IPS DF 6.9 (cell line): ENCODE measurements at places on chromosomes 4 and X.

GRCh38 chrX:150605603-150606002 is 37.2 kb downstream of the MTM1 start:
- H3K4me1 ChIP-seq = no peaks in the 10 kb centered on the region
- no peak overlapping the region for H3K27ac ChIP-seq
- H3K27me3 ChIP-seq = no peaks in the 10 kb centered on the region
- no peak overlapping the region for H3K4me3 ChIP-seq

DNA sequence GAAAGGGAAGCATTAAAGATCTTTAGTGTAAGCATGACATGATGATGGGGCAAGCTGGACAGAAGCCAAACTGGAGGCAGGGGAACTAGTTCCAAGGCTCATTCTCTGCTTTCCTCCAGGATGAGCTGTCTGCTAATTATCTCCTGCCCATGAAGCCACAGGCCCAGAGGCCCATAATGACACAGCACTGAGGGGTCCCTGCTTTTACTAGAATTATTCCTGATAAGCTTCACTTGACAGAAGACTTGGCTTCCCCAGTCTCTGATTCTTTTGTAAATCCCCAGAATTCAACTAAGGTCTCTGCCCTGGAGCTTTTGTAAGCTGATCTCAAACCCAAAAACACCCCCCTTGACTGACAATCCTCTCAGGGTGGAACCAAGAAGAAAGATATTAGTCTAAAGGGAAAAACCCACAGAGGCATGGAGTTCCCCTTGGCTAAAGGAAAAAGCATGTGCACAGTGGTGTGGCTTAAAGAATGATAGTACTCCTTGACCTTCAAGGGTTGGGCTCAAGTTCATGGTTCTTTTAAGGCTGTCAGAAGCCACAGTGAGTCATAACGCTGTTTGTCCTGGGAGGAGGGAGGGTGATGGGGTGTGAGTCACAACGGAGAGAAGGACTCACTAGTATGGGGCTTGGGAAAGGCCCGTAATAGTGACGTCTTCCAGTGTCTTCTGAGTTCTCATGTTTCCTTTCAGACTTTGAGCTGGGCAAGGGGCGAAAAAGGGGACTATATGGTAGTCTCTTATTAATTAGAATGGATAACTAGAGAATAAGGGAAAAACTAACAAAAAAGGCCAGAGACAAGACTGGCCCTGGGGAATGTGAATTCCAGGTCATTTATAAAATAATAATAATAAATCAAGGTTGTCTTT is 146.0 kb upstream of the CPEB2 start:
- H3K4me1 ChIP-seq = no peaks in the 10 kb centered on the region
- H3K36me3 ChIP-seq = no peaks in the 10 kb centered on the region
- H3K27ac ChIP-seq = no peak overlapping the region
- no peaks in the 10 kb centered on the region for H3K27me3 ChIP-seq
- H3K4me3 ChIP-seq = no peak overlapping the region

- H3K4me3 ChIP-seq = no peak overlapping the region
- no peak overlapping the region for H3K27ac ChIP-seq
- no peaks in the 10 kb centered on the region; the same call in 1 of the 2 replicates for H3K36me3 ChIP-seq
- peaks cover 2% of the 10 kb centered on the region; the same call in 1 of the 2 replicates for H3K27me3 ChIP-seq
These were observed 3.3 kb downstream of the SH3BP2 start for GRCh38 chr4:2795893-2796848.

GRCh38 chr4:87391576-87392054 is 627 bp upstream of the HSD17B11 start:
- H3K4me3 ChIP-seq = peak overlapping the region; percentile 37; the same call in 1 of the 2 replicates
- H3K27me3 ChIP-seq = no peaks in the 10 kb centered on the region
- no peak for DNase-seq
- no peaks in the 10 kb centered on the region for H3K4me1 ChIP-seq
- no peak overlapping the region for H3K27ac ChIP-seq

DNA sequence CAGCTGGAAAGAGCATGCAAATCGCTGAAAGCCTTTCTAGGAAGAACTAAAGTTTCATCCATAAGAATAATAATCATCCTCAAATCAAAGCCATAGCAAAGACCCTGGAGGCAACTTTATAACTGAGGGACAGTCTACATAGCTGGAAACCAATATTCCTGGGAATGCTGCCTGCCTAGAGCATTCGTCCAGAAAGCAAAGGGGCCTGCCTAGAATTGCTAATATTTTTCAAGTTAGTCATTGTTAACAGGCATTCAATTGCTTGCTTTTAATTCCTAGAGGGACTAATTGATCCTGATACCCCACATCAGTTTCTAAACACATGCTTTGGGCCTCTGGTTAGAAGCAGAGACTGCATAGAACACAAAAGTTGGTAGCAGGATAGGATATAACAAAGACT is 4.2 kb upstream of the PPARGC1A start:
- H3K27me3 ChIP-seq = no peaks in the 10 kb centered on the region; the same call in 1 of the 2 replicates
- peaks cover 2% of the 10 kb centered on the region; the same call in 1 of the 2 replicates for H3K4me1 ChIP-seq
- no peak overlapping the region for H3K27ac ChIP-seq
- no peak for DNase-seq

GRCh38 chr4:134024251-134024650 is 177.3 kb downstream of the PABPC4L start:
- no peak overlapping the region for H3K4me3 ChIP-seq
- no peak overlapping the region for H3K27ac ChIP-seq
- DNase-seq = peak; percentile 11
- H3K27me3 ChIP-seq = no peaks in the 10 kb centered on the region

DNA sequence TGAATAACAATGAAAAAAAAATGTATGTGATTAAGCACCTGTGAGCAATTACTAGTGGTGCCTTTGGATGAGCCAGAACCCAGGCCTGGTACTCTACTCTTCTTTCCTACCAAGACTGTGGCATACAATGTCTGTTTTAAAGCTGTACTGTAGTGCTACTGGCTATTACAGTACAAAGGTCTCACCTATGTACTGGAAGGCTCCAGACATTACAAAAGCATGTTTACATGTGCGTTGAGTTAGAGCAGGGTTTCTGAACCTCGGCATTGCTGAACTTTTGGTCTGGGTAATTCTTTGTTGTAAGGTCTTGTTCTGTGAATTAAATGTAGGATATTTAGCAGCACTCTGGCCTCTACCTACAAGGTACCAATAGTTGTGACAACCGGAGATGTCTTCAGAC is 153.8 kb downstream of the SPATA18 start:
- no peaks in the 10 kb centered on the region for H3K27me3 ChIP-seq
- H3K4me1 ChIP-seq = 0 out of 2 replicates have a peak, but pooled peaks cover 1% of the 10 kb centered on the region
- no peak overlapping the region for H3K4me3 ChIP-seq
- DNase-seq = no peak
- no peak overlapping the region for H3K27ac ChIP-seq

- no peak overlapping the region for H3K27ac ChIP-seq
- DNase-seq = no peak
- no peaks in the 10 kb centered on the region for H3K27me3 ChIP-seq
These were observed 28.1 kb downstream of the SPANXC start for GRCh38 chrX:141214196-141214595.

- no peaks in the 10 kb centered on the region for H3K27me3 ChIP-seq
- no peaks in the 10 kb centered on the region for H3K36me3 ChIP-seq
- H3K27ac ChIP-seq = no peak overlapping the region
These were observed 217.2 kb upstream of the HCCS start for GRCh38 chrX:10893976-10894375.

DNA sequence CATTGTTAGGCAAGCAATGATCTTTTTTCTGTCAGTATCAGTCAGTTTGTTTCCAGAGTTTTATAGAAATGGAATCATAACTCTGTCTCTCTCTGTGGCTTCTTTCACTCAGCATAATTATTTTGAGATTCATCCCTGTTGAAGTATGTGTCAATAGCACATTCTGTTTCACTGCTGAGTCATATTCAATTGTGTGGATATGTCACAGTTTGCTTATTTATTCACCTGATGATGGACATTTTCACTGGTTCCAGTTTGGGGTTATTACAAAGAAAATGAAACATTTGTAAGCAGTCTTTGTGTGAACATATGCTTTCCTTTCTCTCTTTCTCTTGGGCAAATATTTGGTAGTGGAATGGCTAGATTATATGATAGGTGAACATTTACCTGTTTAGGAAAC is 10.2 kb upstream of the ZNF718 start:
- H3K36me3 ChIP-seq = no peaks in the 10 kb centered on the region
- H3K4me1 ChIP-seq = no peaks in the 10 kb centered on the region
- no peak overlapping the region for H3K27ac ChIP-seq
- H3K27me3 ChIP-seq = peaks cover 9% of the 10 kb centered on the region
- no peak overlapping the region for H3K4me3 ChIP-seq

- H3K4me1 ChIP-seq = peaks cover 2% of the 10 kb centered on the region; the same call in 1 of the 2 replicates
- H3K27ac ChIP-seq = no peak overlapping the region
- no peak overlapping the region for H3K4me3 ChIP-seq
- DNase-seq = peak; percentile 20
These were observed 29.7 kb downstream of the MANBA start for GRCh38 chr4:102730968-102731533.

GRCh38 chrX:24020306-24020876 is 6.6 kb downstream of the KLHL15 start:
- no peak overlapping the region for H3K4me3 ChIP-seq
- no peak for DNase-seq
- no peaks in the 10 kb centered on the region for H3K36me3 ChIP-seq
- no peaks in the 10 kb centered on the region for H3K4me1 ChIP-seq

GRCh38 chrX:119389214-119389613 is 9.9 kb upstream of the SLC25A43 start:
- no peak overlapping the region for H3K27ac ChIP-seq
- peaks cover 1% of the 10 kb centered on the region; the same call in 1 of the 2 replicates for H3K4me1 ChIP-seq
- no peaks in the 10 kb centered on the region for H3K36me3 ChIP-seq
- H3K4me3 ChIP-seq = no peak overlapping the region

DNA sequence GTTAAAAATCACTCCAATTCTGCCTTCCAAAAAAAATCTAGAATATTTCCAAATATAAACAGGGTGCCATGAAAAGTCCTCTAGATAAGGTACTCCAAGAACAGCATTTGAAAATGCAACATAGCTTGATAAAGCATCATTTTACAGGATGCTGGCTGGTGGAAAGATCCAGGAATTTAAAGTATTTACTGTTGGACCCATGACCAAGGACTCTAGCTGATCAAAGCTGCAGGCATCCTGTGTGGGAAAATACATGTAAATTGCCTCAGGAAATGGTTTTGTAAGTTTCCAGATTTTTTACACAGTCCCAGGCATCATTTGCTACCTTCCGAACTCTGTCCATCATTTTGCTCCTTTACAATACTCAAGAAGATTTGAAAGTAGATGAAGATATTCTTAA is 164.4 kb downstream of the GRIA3 start:
- no peaks in the 10 kb centered on the region for H3K27me3 ChIP-seq
- DNase-seq = no peak
- no peaks in the 10 kb centered on the region; the same call in 1 of the 2 replicates for H3K4me1 ChIP-seq
- no peaks in the 10 kb centered on the region for H3K36me3 ChIP-seq

DNA sequence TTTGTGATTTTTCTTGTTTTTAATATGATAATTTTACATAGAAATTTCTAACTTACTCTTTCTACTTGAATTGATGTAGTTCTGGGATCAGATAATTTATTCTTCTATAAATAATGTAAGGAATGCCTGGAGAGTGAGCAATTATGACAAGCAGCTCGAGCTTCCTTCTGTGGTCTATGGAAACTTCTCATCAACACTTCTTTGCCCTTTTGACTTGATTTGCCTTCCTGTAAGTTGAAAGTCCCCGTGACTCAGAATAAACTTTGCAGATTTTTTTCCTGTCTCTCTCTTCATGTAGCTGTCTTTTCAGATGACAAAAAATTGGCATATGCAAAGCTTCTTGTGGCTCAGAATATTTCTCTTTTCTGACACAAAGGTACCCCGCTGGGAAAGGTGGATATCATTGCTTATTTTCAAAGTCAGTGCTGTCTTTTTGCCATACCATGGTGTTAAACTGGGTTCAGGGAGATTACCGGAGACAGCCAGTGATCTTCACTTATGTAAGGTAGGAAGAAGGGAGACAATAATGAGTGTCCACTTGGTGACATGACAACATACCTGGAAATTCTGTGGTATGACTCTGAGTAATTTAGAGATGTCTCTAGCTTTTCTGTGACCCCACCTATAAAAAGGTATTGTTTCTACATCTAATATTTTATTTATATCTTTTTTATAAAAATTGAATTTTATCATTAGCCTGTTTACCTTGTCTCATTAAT is 278.6 kb upstream of the GNPDA2 start:
- no peak for DNase-seq
- no peaks in the 10 kb centered on the region for H3K27me3 ChIP-seq
- no peaks in the 10 kb centered on the region for H3K36me3 ChIP-seq
- no peak overlapping the region for H3K27ac ChIP-seq

- no peak overlapping the region for H3K4me3 ChIP-seq
- no peaks in the 10 kb centered on the region for H3K27me3 ChIP-seq
These were observed 614.3 kb downstream of the FAM133A start for GRCh38 chrX:94288325-94288724.

DNA sequence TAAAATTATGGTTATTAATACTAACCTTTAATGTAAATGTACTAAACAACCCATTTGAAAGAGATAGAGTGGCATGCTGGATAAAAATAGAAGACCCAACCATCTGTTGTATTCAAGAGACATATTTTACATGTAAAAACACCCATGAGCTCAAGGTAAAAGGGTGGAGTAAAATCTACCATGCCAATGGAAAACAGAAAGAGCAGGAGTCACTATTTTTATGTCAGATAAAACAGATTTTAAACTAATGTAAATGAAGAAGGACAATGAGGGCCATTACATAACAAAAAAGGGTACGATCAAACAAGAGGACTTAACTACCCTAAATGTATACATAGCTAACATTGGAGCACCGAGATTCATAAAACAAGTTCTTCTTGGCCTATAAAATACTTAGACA is 66.3 kb downstream of the ITM2A start:
- no peak for DNase-seq
- no peaks in the 10 kb centered on the region for H3K4me1 ChIP-seq
- H3K36me3 ChIP-seq = no peaks in the 10 kb centered on the region
